ENCODE measurements at places on chromosomes 5 and 9.

- DNase-seq: no peak
These were observed 8.9 kb downstream of the PRRT1B start for GRCh38 chr9:131554087-131554842.

DNA sequence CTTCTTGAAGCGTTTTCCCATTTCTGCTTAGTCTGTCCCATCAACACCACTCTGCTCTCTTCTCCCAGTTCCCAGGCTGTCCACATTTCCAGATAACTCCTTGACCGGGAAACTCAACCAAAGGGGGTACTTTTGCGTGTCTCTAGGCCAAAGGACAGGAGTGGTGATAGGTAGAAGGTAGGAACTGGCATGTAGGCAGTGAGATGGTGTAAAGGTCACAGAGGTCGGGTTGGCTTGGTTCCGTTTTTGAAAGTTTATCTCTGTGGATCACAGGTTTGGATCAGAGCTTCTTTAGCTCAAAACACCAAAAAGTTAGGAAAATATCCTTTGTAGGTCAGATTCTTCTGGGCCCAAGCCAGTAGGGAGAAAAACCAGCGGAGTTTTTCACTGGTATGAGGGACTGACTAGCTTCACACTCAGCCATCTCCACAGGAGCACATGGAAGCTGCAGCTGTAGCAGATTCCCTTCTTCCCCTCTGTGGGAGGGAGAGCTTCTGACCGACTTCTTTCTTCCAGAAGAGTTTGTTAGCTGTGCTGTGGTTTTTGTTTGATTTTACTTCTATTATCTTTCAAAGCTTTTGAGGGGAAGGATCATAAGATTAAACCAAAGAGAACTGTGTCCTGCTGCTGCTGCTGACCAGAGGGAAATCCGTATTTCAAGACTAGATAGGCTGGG, 98.4 kb upstream of the DMRT1 start:
- no peak for DNase-seq

- DNase-seq: no peak
These were observed 54.8 kb downstream of the PWWP2A start for GRCh38 chr5:160064417-160064810.

DNA sequence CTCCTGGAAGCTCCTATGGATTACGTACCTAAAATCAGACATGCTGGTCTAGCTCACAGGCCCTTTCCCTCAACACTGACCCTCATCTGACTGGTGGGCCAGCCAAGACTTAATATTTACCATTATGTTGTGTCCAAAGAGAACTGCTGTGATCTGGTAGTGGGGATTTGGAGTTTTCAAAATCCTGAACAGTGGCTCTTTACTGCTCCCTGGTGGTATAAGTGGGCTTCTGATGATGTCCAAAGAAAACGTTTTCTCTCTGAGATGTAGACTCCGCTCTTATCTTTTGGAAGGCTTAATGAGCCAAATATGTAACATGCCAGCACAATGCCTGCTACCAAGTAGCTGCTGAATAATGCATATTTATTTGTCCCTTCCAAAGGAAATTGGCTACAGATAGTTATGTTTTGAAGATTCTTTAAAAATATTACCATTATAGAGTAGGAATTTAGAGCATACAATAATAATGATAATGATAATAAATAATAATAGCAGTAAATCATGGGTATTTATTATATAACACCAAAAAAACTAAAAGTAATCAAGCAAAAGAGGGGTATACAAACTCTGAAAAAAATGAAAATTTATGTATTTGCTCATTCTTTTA, 406.6 kb upstream of the TNC start:
- peak; percentile 64 for DNase-seq

DNA sequence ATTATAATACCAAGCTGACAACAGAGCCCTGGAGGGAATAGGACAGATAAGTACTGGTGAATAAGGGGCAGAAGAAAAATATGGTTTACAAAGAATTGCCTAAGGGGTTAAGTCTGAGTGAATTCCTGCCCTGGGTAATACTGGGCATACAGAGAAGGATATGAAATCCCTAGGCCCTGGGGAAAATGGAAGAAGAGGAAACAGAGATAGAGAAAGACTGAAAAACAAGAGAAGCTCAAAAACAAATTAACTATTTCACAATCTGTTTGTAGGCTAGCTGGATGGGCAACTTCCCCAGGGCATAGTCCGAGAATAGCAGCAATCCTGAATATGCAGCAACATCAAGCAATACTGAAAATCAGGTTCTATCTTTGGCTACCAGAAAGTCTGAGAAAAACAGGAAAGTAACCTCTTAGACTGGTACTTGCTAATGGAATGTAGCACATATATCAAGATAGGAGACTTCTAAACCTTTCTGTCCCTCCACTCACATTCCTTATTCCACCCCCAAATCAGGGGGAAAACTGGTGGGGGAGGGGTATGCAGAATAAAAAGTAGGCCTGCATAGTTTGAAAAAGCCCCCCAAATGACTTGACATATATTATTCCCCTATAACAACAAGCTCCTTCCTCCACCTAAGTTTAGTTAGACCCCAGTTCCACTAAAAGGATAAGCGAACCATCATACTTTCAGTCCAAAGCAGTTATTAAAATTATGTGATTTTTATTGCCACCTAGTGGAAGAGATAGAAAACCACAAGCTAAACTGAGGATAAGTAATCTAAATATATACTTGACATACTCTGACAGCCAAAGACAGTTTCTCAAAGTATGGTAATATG, 20.6 kb downstream of the SLC38A9 start:
- peak; percentile 57 for DNase-seq

GRCh38 chr5:44708602-44709001, 100.1 kb upstream of the MRPS30 start:
- no peak for DNase-seq

GRCh38 chr5:116032094-116032517, at the start of gene ARL14EPL:
ARL14EPL (plus strand) TSS chr5:116032472; CDS start chr5:116051466, 18,994 bp downstream.
- DNase-seq: peak; percentile 96

DNA sequence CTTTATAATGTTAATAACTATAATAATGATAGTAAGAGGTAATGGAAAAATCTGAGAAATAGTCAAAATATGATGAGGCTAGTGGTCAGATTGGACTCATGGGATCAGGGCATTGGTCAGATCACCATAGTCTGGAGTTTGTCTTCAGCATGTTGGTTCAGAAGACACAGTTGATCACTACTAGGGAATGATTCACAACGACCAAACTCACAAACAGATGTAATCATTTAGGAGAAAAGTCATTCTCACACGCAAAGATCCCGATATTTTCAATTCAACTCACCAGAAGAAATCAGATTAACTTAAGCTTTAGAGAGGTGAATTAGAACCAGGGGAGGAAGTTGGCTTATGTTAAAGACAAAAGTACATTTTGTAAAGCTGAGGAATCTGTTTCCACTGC, 131.8 kb downstream of the LURAP1L start:
- no peak for DNase-seq

GRCh38 chr9:5976674-5977397, 38.6 kb downstream of the RANBP6 start:
- peak; percentile 46 for DNase-seq

DNA sequence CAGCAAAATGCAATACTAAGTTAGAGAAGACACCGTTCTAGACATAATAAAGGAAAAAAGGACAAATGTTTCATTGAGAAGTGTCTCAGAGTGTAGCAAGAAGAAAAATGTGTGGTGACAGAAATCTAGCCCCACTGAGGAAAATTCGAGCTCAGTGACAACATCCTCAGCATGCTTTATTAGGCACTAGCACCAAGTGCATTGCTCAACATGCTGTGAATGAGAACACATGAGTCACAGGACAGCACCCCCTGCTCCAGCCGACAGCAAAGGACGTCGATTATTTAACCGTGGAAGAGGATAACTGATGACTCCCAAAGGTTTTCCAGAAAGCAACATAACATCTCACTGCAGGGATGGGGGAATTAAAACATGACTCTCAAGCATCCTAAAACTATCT, 182.7 kb downstream of the GNAQ start:
- DNase-seq: peak; percentile 95

DNA sequence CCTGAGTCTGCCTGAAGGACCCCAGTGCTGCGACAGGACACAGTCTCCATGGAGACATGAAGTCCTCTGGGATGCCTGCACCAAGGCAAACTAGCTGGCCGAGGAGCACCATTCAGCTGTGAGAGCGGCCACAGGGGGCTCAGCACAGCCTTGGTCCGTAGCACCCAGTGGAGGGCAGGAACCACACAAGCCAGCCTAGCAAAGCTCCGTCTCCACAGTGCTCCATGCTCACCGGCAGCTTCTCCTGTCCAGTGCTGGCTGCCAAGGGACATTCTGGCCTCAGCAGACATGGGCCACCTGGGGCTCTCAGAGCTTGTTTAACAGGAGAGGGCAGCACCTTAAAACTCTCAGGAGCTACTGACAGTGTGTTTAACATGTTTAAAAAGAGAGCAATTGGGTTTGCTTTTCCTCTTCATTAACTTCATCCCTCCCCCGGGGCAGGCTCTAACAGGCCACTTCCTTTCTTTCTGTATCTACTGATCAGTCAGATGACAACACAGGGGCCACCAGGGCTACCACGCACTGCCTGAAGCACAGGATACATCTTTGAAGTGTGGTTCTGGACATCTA, 57.0 kb downstream of the SECISBP2 start:
- DNase-seq: no peak

GRCh38 chr5:119031905-119032304, 39.0 kb upstream of the DMXL1 start:
- DNase-seq: no peak

DNA sequence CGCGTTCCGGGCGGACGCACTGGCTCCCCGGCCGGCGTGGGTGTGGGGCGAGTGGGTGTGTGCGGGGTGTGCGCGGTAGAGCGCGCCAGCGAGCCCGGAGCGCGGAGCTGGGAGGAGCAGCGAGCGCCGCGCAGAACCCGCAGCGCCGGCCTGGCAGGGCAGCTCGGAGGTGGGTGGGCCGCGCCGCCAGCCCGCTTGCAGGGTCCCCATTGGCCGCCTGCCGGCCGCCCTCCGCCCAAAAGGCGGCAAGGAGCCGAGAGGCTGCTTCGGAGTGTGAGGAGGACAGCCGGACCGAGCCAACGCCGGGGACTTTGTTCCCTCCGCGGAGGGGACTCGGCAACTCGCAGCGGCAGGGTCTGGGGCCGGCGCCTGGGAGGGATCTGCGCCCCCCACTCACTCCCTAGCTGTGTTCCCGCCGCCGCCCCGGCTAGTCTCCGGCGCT, at the start of gene DAPK1:
Gene DAPK1 (plus strand): TSS at position 264 of the 442 bp plus-strand sequence. CDS start 1,211 bp downstream, outside the sequence.
- peak; percentile 56 for DNase-seq

GRCh38 chr5:120306303-120306702, 157.8 kb upstream of the PRR16 start:
- no peak for DNase-seq

DNA sequence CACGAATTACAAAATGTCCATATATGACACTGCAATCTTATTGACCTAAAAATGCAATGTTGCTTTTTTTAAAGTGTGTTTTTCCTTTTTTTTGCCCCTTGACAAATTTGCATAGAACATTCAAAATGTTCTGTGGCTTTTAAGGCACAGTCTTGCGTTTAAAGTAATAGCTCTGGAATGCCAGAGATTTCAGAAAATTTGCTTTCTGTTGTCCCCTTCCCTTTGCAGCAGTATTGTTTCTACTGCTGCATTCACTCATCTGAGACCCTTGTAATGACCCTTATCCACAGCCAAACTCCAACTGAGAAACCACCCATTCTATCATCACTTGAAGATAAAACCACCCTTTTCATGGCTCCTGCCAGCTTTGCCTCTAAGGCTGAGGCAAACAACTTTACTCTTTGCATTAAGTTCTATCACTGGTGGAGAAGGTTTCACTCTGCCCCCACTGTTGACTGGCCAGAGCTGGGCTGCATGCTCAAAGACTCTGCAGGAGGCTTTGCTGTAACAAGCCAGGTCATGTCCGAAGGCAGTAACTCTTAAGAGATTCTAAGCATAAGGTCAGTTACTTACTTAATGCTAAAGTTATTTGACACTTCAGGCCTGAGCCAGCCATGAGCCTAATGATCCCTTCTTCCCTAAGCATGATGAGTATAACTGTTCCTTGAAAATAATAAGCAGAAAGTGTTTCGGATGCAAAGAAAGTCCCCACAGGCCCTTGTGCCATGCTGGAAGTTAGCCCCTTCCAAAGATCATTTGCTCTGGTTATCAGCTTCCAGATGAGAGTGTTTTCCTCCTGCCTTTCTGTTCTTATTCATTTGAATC, 101.9 kb downstream of the CD180 start:
- DNase-seq: peak; percentile 83

GRCh38 chr9:71748280-71748743, 20.0 kb downstream of the CEMIP2 start:
- peak; percentile 95 for DNase-seq

GRCh38 chr5:40521925-40522324, 157.8 kb upstream of the PTGER4 start:
- peak; percentile 62 for DNase-seq

- DNase-seq: no peak
These were observed 399.3 kb downstream of the ZSWIM6 start for GRCh38 chr5:61731267-61731945.

GRCh38 chr9:128286440-128286839, 10.4 kb downstream of the SWI5 start:
- DNase-seq: peak; percentile 61

DNA sequence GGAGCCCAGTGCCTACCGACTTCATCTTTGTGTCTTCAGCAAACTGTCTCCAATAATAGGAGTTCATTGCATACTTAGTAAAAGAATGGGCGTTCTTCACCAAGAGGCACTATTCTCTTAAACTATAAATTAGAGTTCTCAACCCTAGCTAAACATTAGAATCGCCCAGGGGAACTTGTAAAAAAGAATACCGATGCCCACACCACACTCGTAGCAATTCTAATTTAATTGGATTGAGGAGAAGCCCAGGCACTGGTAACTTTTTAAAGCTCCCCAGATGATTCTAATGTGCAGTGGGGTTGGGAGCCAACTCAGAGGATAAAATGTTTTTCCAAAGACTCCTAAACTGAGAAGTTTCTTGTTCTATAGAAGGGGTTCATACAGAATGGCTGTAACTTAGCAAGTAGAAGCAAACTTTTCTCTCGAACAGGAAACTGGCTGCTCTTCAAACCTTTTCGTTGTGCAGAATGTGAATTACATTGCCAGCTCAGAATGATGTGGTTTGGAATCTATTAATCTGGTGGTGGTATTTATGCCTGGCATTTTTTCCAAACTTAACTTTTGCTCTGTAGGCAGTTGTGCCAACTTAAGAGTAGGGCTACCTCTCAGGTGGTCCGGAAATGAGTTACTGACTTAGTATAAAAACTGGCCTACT, 26.4 kb upstream of the NFIB start:
- no peak for DNase-seq

DNA sequence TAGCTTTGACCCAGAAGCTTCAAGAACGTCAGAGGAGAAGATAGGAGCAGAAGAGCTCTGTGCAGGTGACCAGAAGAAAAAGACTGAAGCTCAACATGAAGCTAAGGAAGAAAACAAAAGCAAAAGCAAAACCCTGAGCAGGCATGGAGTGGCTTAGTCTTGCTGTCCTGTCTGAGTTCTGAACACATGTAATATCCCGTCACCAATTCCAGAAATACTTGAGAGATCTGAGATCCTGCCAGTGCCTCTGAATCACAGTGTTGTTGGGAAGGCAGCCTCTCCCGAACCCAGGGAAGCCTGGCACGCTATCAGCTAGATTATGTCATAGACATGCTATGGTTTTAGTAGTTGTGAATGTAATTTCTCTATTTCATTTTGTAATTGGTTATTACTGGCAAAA, 235.7 kb downstream of the ICE1 start:
- peak; percentile 14 for DNase-seq

All from iris pigment epithelial cell (primary cell).